Vagina (tissue), 2 donors: ENCODE measurements at places on chromosomes 3 and 15. TPM values are rescaled to one million over a fixed set of nuclear protein-coding genes. Genes with fewer than 3 reads are reported as not detected.

DNA sequence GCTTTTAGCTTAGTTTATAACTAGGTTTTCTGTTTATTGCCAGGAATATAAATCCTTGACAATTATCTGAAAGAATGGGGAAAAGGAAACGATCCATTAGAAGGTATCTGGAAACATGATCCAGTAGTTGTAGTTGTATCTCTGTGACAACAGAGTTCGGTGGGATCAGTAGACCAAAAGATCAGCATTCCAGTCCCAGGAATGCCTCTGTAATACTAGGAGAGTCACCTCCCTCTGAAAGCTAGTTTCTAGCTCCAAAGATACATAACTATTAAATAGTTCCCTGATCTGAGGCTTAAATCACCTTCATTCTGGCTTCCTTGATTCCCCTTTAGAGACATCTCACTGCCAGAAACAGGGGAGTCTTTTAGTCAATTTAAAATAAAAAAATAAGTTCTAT, 34.1 kb downstream of the MB21D2 start:
- no peak for DNase-seq

GRCh38 chr3:194485468-194485880, 1.3 kb downstream of the ATP13A3 start:
- no peak for DNase-seq

- no peak for DNase-seq
Measured at GRCh38 chr3:150975086-150975991, 2.8 kb upstream of the CLRN1 start.

DNA sequence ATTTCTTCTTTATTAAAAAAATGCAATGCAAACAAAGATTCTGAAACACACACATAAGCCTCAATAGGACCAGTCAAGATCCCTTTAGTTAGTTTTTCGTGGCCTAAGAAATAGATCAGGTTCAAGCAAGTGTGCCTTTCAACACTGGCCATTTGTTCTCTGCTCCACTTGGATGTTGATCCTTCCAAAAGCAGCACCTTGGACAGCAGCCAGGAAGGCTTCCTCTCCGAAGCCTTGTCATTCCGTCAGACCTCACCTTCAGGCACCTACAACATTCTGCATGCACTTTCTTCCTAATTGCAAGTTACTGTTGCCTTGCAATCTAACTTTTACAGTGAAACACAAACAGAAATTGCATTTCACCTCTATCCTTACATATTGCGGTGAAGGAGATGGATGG, 155.9 kb upstream of the FEZF2 start:
- DNase-seq = no peak

GRCh38 chr3:51927061-51927977, 14.4 kb downstream of the RRP9 start:
- DNase-seq = no peak

GRCh38 chr3:188266562-188267274, 112.8 kb downstream of the LPP start:
- no peak for DNase-seq

DNA sequence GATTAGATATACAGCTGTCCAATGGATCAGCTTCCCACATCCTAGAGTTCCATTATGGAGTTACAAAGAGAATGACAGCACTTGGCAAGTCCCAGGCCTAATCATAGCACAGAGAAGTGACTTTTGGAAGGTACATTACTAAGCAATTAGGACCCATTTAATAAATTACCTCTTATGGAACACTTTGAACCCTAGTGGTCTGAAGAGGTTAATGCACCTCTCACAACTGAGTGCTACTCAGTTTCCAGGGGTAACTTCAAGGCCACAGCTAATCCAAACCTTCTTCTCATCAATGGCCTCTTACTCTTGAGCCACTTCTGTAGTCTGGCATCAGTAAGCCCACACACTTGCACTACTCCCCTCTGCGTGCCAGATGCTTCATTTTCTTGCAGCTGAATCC, 34.9 kb upstream of the MEIS2 start:
- DNase-seq = no peak

DNA sequence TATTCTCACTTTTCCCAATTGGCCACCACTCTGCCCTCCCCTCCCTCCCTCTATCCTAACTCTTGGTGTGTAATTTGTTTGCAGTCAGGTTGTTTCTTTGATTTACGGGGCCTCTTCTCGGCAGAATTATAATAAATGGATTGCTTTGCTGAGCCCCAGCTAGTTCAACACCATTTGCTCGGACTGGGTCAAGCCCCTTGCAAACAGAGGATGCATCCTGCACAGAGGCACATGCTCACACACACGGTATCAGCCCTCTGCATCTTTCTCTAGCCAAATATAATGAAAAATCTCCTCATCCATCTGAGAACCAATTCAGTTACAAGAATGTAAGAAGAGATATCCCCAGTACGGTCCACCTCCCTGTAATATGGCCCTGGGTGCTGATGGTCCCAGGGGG, 97.7 kb downstream of the EPHB1 start:
- no peak for DNase-seq

GRCh38 chr3:105606016-105606415, 239.3 kb downstream of the ALCAM start:
- DNase-seq = no peak

The ITGA11 gene
- total RNA-seq = 15.5 TPM

The MCTP2 gene
- total RNA-seq = 21.1 TPM

The SCN5A gene
- total RNA-seq = 9.3 TPM

The WNT5A gene
- total RNA-seq = 52.3 TPM

The SI gene
- total RNA-seq = not detected
